Fibroblast of the aortic adventitia (primary cell): ENCODE measurements at places on chromosomes 13 and 19.

- peak; percentile 78 for DNase-seq
Measured at GRCh38 chr19:13938301-13939064, at the start of gene PODNL1. TSS of gene PODNL1 (minus strand) at chr19:13938417. CDS start at chr19:13938181, 236 bp downstream.

DNA sequence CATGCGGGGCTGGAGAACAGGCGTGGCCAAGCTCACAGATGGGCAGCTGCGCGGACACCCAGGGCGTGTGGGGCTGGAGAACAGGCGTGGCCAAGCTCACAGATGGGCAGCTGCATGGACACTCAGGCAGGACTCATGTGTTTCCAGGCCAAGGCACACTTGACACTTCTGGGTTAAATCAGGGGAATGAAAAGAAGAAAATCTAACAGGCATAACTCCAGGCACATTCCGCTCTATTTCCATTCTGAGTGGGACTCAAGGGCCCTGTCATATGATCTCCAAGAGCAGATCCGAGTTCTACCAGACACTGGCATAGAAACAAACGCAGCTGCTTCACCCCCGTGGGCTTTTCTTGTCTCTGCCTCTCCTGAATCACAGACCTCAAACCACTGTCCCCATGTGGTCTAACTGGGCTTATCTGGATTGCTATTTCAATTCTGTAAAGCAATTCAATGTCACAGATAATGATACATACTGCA is 17.4 kb upstream of the C13orf46 start:
- no peak for DNase-seq

DNA sequence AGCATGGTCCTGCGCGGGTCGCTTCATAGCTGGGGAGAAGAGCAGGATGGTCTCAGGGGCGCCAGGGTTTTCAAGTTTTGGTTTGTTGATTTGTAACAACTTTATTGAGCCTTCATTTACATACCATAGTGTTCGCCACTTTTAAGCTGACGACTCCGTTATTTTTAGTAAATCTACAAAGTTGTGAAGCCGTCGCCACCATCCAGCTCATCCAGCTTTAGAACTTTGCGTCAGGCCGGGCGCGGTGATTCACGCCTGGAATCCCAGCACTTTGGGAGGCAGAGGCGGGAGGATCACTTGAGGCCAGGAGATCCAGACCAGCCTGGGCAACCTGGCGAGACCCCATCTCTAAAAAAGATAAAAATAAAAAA is 404 bp downstream of the C19orf44 start:
- DNase-seq = peak; percentile 60

- DNase-seq = no peak
Measured at GRCh38 chr13:109833071-109833470, 46.7 kb upstream of the IRS2 start.

DNA sequence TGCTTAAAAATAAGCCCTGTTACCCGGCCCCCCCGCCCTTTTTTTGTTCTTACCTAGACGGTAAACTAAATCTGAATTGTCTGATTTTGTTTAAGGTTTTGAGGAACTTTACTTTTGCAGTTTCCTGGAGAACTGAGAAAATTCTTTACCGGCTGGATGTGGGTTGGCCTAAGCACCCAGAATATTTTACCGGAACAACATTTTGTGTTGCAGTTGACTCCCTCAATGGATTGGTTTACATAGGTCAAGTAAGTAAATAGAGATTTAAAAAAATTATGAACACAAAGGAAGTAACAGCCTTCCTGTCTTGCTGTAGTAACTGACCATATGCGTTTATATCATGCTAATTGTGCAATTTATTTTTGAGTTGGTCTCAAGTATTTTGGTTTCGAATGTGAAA is 785 bp downstream of the NHLRC3 start:
- no peak for DNase-seq

DNA sequence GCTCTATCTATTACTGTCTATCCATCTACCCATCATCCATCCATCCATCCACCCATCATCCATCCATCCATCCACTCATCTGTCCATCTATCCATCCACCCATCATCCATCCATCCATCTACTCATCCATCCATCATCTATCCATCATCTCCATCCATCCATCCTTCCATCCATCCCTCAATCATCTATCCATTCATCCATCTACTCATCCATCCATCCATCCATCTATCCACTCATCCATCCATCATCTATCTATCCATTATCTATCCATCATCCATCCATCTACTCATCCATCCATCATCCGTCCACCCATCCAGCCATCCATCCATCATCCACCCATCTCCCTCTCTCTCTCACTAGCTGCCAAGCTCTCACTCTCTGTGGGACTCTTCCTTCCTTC is 13.1 kb upstream of the TIMM13 start:
- DNase-seq = no peak
